ENCODE measurements at places on chromosomes 12 and 14. TPM values are rescaled to one million over a fixed set of nuclear protein-coding genes. Genes with fewer than 3 reads are reported as not detected.

The SMOC1 gene
- 2.3 TPM for total RNA-seq

The CCDC175 gene
- total RNA-seq, result not detected

The PAH gene
- not detected for total RNA-seq

The KRT80 gene
- total RNA-seq, result not detected

The AICDA gene
- total RNA-seq, result not detected

The DHH gene
- total RNA-seq, result not detected

The LRRC10 gene
- total RNA-seq, result not detected

The TDRD9 gene
- 1.8 TPM for total RNA-seq

The CYP27B1 gene
- total RNA-seq, result not detected

The GALNT8 gene
- total RNA-seq, result not detected

The DDHD1 gene
- 8.7 TPM for total RNA-seq

The P2RX7 gene
- not detected for total RNA-seq

The AQP2 gene
- not detected for total RNA-seq

The FITM1 gene
- total RNA-seq, result not detected

The ANKRD33 gene
- not detected for total RNA-seq

The PMCH gene
- not detected for total RNA-seq

The SOAT2 gene
- not detected for total RNA-seq

The SSTR1 gene
- 4.5 TPM for total RNA-seq

The KIF5A gene
- not detected for total RNA-seq

The ASPG gene
- not detected for total RNA-seq

The ESRRB gene
- not detected for total RNA-seq

The GPRC5A gene
- total RNA-seq, result 20.3 TPM

The CLEC4D gene
- total RNA-seq, result not detected

The FLRT2 gene
- 20.1 TPM for total RNA-seq

The GLI1 gene
- total RNA-seq, result not detected

The NRXN3 gene
- total RNA-seq, result 5.6 TPM

The PARP2 gene
- total RNA-seq, result 1.8 TPM

The LLPH gene
- 12.5 TPM for total RNA-seq

The ALG10B gene
- total RNA-seq, result 1.3 TPM

The CACNA1C gene
- 0.16 TPM for total RNA-seq

The RNU4-1 gene
- total RNA-seq, result not detected

The OGFOD2 gene
- total RNA-seq, result 12.6 TPM

The ETNK1 gene
- total RNA-seq, result 23.6 TPM

The TEDC1 gene
- 7.6 TPM for total RNA-seq

The TMEM233 gene
- total RNA-seq, result 0.49 TPM

The RNASE1 gene
- 3.4 TPM for total RNA-seq

The ORAI1 gene
- 9.2 TPM for total RNA-seq

The ARHGEF40 gene
- 38.1 TPM for total RNA-seq

The GALNT9 gene
- total RNA-seq, result 2.2 TPM

The REP15 gene
- 0.54 TPM for total RNA-seq

The CCDC196 gene
- total RNA-seq, result not detected

Measured in cardiac atrium fibroblast (primary cell).